ENCODE measurements at places on chromosomes 1 and 21.

GRCh38 chr1:103516283-103516682, 9.2 kb upstream of the RNPC3 start:
- no peak overlapping the region for H3K4me3 ChIP-seq
- H3K36me3 ChIP-seq = no peaks in the 10 kb centered on the region
- H3K27me3 ChIP-seq = no peaks in the 10 kb centered on the region
- no peaks in the 10 kb centered on the region for H3K4me1 ChIP-seq

DNA sequence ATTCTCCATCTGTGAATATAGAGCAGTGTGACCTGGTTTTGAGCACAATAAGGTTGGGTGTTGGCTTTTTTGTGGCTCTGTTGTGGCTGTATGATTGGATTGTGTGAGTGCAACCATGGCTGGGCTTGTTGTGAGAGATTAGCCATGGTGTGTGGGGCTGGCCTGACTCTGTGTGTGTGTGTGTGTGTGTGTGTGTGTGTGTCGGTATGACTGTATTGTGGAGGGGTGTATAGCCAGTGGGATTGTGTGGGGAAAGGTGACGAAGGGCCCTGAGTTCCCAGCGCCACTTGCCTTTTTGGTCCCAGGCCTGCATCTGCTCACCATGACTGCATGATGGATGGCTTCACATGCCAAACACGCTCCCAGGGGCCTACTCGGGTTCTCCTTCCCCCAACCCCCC, 5.9 kb upstream of the SLC6A9 start:
- no peaks in the 10 kb centered on the region for H3K27me3 ChIP-seq
- DNase-seq = no peak
- H3K36me3 ChIP-seq = peaks cover 2% of the 10 kb centered on the region
- no peak overlapping the region for H3K27ac ChIP-seq

DNA sequence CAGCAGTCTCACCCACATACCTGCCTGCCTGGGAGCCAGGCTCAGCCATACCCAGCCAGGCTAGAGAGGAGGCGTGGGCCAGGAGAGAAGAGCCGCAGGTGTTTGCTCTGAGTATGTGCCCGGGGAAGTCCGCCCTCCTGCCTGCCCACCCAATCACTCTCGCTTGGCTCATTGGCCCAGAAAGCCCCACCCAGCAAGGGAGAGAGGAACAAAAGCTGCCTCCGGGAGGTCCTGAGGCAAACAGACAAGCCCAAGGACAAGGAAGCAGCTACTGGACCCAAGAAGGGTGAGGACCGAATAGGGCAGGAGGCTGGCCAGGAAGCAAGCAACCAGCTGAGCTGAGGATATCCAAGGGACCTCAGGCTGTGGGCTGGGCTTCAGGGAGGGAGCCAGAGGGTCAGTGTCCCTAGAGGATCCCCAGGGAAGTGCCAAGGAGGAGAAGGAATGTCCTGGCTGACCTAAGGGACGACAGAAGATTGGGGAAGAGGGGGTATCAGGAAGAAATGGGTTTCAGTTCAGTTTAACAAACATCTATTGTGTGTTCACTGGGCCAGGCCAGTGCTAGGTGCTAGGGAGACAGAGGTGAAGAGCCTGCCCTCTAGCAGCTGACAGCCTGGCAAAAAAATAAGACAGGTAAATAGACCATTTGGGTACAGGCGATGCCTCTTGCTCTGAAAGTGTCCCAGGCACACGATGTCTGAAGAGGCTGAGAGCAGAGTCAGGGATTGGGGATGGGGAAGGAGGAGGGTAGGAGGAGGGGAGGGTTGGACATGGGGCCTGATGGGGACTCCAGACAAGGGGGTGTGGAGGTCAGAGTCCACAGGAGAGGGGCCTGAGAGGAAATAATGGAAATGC, at the start of gene GJB4:
GJB4 (plus strand) TSS at position 238 of the 855 bp plus-strand sequence. CDS start 1,515 bp downstream, outside the sequence.
- no peak within 1 kb of the TSS for H3K4me3 ChIP-seq
- DNase-seq = no peak
- H3K36me3 ChIP-seq = no peaks in the 10 kb centered on the region
- no peak within 1 kb of the TSS for H3K27ac ChIP-seq

GRCh38 chr1:54565113-54565501, 17.1 kb downstream of the ACOT11 start:
- DNase-seq = no peak
- H3K36me3 ChIP-seq = no peaks in the 10 kb centered on the region
- no peak overlapping the region for H3K4me3 ChIP-seq
- H3K4me1 ChIP-seq = no peaks in the 10 kb centered on the region
- H3K27me3 ChIP-seq = no peaks in the 10 kb centered on the region

DNA sequence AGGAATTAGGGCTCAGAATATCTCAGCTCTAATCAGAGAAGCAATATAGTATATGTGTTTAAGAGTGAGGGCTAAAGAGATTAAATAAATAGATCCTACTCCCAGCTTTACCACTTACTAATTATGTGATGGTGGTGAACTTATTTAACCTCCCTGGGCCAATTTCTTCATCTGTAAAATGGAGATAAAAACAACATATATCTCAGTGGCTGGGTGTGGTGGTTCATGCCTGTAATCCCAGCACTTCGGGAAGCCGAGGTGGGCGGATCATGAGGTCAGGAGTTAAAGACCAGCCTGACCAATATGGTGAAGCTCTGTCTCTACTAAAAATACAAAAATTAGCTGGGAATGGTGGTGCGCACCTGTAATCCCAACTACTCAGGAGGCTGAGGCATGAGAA, 135.2 kb downstream of the SLC44A5 start:
- no peak overlapping the region for H3K27ac ChIP-seq
- no peaks in the 10 kb centered on the region for H3K27me3 ChIP-seq
- H3K36me3 ChIP-seq = no peaks in the 10 kb centered on the region
- no peak for DNase-seq
- no peaks in the 10 kb centered on the region for H3K4me1 ChIP-seq
- no peak overlapping the region for H3K4me3 ChIP-seq

DNA sequence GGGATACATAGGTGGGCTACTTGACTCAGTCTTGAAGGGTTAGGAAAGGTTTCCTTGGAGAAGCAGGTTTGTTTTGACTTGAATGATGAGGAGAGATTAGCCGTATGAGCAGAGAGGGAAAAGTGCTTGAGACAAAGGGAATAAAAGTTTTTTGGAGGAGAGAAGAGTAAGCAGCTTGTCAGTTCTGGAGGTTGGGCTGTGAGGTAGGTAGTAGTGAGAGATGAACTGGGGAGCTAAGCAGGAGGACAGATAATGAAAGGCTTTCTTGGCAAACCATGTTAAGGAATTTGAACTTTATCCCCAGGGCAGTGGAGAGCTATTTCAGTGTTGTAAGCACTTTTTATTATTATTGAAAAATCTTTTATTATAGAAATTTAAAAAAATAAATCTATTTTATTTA, 3.6 kb downstream of the OSBPL9 start:
- DNase-seq = no peak
- no peak overlapping the region for H3K4me3 ChIP-seq
- H3K4me1 ChIP-seq = peaks cover 23% of the 10 kb centered on the region
- H3K27ac ChIP-seq = no peak overlapping the region
- H3K36me3 ChIP-seq = peaks cover 3% of the 10 kb centered on the region
- no peaks in the 10 kb centered on the region for H3K27me3 ChIP-seq

- no peak overlapping the region for H3K4me3 ChIP-seq
- no peak for DNase-seq
- no peaks in the 10 kb centered on the region for H3K36me3 ChIP-seq
- H3K27ac ChIP-seq = no peak overlapping the region
- H3K4me1 ChIP-seq = peaks cover 3% of the 10 kb centered on the region
- peaks cover 39% of the 10 kb centered on the region for H3K27me3 ChIP-seq
Measured at GRCh38 chr1:244917073-244917670, 52.8 kb upstream of the HNRNPU start.

GRCh38 chr1:21216835-21217811, 40.4 kb upstream of the EIF4G3 start:
- no peak overlapping the region for H3K4me3 ChIP-seq
- peak overlapping the region; percentile 32 for H3K27ac ChIP-seq
- DNase-seq = peak; percentile 64
- no peaks in the 10 kb centered on the region for H3K27me3 ChIP-seq
